Stimulated activated CD8-positive, alpha-beta memory T cell treated with anti-CD3 and anti-CD28 coated beads, Interleukin-7, amount 100 ng/mL, for 1 hour (primary cell): ENCODE measurements at places on chromosomes 2 and 18.

DNA sequence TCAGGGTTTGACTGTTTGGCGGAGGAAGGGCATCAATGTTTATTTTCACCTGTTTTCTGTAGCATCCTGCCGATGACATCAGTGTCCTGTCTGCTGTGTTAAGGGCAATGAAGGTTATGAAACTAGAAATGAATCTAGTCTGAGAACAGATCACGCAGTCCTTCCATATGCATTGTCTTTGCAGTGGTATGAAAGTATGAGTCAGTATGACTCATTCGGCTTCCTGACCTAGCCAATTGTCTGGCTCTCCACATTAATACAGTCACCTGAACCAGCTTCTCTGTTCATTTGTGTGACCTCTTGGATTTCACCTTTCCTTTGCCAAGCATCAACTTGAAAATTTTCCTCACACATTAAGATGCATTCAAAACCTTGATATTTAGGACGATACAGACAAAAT, 353.8 kb downstream of the RND3 start:
- no peak for DNase-seq

DNA sequence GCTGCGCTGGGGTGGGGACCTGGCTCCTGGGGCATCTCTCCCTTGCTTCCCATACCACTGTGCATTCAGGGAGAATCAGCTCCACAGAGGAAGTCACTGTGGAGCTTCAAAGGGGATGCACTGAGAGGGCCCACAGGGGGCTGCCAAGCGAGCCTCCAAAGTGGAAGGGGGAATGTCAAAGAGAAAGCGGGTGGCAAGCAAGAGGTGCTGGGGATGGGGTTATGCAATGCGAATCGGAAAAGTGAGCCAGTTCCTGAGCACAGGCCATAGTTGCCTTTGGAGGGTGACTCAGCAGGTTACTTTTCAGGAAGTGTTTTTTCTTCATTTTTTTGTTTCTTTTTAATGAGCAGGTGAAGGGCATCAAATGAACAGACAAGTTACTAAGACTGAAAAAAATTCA, 17.6 kb downstream of the PMAIP1 start:
- DNase-seq = no peak

DNA sequence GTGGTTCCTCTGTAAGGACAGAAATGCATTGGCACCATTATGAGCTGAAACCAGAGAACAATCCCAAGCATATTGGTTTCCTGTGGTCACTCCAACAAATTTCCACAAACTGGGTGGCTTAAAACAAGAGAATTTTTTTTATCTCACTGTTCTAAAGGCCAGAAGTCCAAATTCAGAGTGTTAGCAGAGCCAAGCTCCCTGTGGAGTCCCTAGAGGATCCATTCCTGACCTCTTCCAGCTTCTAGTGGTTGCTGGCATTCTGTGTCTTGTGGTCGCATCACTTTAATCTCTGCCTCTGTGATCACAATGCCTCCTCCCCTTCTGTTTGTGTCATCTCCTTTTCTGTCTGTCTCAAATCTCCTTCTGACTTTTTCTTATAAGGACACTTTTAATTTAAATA, 380.3 kb downstream of the NYAP2 start:
- no peak for DNase-seq

GRCh38 chr2:231820786-231821303, 34.6 kb downstream of the COPS7B start:
- no peak for DNase-seq

DNA sequence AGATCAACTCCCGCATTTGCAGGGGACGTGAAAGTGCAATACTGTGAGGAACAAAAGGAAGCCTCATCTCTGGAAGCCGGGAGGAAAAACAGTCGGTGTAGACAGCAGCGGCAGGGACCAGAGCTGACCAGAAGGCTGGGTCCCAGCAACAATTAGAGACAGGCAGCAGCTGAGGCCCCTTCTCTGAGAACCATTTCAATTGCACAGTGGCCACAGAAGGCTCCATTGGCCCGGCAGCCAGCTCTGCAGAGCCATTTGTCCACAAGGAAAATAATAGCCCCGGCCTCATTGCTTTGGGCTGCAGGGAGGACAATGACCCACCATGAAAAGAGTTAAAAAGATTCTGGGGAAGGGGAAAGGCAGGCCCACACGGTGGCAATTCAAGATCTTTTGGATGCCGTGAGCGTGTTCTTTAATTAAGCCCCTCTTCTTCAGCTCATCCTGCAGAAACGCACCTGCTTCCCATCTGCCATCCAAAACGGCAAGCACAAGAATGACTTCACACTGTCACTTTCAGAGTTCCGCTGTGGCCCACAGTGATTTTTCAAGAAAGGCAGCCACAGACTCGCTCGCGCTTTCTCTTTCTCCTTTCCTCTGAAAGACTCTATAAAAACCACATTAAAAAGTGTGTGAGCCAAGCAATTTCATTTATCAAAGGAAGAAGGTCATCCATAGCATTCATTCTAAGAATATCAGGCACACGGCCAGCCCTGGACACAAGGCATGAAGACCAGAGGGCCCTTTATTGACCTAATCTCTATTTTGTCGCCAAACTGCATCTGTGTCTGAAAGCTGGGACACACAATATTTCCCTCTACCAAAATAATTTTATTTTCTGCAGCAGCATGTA, 293.6 kb downstream of the SOX11 start:
- no peak for DNase-seq

DNA sequence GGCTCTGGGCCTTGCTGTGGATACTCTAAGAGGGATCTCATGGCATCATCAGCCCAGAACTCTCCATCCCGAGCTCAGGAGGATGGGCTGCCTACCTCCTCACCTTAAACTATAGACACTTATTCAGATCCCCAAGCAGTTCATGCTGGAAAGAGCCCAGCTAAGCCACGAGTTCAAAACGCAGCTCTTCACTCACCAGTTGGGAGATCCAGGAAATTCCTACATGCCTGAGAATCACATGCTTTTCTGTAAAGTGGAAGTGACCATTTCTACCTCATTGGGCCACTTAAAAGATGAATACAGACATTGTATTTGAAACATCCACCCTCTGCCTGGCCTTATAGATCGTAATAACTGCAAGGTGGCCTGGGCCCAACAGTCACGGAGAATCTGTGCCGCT, 6.6 kb downstream of the ATOH8 start:
- DNase-seq = no peak

DNA sequence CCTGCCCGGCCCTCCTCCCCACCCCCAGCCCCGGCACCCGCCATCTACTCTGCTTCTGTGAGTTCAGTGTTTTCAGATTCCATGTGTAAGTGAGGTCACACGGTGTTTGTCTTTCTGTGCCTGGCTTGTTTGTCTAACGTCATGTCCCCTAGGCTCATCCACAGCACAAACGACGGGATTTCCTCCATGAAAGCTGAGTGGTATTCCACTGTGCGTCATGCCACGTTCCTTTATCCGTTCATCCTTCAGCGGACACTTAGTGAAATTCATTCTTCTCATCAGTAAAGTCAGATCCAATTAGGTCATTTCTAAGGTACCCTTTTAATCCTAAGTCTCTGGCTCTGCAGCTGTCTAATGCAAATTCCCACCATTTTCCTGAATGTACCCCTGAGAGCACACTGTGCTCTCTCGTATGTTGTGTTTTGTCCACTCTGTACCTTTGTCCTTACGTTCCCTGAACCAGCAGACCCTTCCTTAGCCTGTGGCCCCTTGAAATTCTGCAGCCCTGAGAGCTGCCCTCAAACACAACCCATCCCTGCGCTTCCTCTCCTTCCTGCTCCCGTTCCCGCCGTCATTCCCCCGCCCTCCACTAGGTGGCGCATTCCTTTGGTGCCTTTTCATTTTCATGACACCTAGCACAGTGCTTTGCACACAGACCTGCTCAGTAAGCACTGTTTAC, 44.1 kb downstream of the TRAPPC12 start:
- peak; percentile 42 for DNase-seq
